ENCODE measurements at places on chromosomes 2 and 18.

DNA sequence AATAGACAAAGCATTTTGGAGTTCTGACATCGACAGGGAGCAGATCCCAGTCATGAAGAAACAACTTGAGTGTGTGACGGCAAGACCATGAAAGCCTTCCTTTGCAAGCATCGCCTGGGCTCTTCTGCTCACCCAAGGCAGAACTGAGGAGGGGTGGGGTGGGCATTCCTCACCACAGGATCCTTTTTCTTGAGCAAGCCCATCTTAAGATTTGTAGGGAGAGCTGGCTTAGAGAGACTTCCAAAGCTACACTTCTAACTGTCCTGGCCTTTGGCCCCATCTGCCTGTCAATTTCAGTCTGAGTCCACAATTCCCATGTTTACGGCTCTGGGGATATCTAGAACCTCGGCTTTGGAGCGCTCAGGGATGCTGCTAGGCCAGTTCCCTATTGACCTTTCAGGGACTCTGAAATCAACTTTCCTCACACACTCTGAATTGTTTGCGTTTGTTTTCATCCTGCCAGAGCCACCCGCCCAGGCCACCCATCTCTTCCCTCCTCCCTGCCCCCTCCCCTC is 3.7 kb downstream of the KLHL14 start:
- DNase-seq, result no peak

DNA sequence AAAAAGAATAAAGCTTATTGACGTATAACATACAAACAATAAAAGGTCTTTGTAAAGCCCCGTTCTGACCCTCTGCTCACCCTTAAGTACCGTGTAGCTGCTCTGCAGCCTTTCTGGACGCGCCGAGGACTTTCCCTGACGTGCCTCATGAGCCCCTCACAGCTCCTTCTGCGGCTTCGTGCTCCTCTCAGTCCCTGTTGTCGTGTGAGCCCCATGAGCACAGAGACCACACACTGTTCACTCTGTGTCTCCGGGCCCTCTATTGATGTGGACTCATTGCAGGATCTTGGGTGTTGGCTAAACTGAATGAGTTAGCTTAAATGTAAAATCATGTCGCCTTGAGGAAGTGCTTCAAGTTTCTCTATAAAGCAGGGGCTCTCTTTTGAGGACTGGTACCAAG is 43.6 kb upstream of the INHBB start:
- DNase-seq, result no peak

DNA sequence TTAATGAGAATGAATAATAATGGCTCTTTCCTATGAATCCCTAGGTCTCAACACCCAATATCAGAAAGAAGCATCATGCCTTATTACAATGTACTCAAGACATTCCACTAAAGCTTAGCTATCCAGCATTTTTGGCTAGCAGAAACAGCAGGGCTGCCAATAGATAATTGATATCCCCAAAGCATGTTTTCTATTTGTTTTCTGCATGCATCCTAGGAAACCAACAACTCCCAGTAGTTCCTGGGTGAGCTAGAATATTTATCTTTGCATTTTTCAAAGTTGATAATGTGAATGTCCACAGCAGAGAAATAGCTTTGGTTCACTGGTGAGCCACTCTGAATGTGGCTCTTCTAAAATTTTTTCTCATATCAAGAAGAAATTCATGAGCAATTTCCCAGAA is 5.8 kb upstream of the ANTXR1 start:
- DNase-seq, result no peak

DNA sequence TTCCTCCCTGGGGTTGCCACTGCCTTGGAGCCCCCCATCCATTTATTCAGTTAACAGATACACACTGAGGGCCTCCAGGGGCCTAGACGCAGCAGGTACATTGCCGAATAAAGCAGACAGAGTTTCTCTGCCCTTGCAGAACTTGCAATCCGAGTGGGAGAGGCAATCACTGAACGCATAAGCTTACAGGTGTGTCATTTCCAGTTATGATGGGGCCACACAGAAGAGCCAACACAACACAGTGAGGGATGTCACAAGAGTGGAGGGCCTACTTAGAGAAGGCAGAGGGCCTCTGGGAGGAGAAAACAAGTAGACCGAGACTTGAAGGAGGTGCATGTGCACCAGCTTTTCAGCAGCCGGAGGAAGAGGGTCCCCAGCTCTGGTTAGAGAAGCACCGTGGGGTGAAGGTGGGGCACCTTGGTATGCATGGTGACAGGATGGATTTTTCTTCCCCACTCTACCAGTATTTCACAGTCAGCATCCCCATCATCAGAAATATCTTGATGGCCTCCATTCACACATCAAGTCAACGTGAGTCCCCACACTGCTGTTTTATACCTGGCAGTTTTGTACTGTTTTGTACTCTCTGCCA is 150.9 kb downstream of the SMAD7 start:
- DNase-seq, result no peak

GRCh38 chr18:23229472-23229871 is 94.2 kb downstream of the CABLES1 start:
- no peak for DNase-seq

DNA sequence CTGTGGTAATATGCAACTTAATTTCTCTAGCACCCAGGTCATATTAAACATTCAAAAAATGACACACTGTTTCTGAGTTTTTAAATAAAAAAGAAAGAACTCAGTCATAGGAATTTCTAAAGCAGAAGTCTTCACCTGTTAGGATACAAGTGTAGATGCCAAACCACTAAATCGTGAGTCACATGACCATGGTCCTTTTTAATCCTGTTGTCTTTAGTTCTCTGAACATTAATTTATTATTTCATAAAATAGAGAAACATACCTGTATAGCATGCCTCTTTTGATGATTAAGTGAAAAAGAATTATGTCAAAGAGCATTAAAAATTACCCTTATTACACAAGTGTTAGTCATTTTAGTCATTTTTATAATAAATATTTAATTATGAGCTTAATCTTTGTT is 398.8 kb downstream of the CCDC85A start:
- no peak for DNase-seq

DNA sequence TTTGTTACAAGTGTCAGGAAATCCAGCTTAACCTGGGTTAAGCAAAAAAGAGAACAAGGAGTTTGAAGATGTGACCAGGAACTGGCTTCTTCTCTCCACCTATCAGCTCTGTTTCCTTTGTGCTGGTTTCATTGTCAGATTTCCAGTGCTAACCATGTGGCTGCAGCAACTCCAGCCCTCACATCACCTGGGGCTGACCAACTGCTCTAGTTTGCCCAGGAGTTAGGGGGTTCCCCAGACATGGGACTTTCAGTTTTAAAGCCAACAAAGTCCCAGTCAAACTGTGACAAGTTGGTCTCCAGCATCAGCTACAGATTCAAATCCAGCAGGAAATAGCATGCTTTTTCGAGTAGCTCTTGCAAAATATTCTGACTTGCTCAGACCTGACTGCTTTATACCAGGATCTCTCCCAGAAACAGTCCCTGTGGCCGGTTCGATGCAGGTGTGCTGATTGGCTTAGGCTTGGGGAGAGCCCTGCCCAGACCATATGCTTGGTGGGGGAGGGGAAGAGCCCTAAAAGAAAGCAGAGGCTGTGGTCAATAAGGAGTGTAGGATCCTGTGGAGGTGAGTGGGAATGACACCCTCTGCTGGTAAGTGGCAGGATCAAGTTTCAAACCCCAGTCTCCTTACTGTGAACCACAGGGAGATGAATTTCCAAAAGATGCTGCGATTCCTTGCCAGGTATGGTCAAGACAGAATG is 49.5 kb downstream of the KCNE4 start:
- DNase-seq, result no peak

DNA sequence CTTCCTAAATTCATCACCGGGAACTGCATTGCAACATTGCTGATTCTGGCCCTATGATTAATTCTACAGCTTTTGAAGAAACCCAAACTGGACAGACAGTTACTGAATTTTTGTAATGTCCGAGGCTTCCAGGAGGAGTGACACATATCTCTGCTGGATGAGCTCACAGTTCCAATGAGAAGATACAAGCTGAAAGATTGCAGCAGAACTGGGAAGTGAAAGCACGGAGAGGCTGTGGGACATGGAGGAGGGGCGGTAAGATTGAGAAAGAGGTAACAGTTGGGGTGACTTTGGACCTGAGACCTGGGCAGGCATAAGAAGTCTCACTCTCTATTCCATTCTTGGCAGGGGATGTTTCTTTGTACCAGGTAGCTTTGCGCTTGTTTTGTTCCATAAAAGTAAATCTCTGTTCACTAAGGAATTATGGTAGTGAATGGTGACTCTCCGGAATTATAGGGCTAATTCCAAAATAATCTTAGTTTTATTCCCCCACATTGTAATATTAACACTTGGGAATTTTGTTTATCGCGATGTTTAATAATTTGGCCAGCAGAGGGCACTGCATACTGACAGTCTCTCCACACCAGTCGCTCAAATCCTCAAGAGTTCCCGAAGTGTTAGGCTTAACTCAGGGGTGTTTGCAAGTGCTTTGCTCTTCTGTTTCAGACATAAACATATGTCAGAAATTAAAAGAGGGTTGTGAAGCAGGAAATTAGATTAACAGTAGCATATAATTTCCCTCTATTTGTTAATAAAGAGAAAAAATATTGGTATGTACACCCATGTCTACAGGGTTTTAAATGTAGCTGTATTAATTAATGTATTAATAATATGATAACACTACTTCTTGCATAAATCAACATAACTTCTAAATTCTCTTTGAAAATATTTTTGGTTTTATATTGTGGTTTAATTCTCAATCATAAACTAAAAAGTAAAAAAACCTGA is 201.4 kb downstream of the SOCS6 start:
- peak; percentile 50 for DNase-seq

DNA sequence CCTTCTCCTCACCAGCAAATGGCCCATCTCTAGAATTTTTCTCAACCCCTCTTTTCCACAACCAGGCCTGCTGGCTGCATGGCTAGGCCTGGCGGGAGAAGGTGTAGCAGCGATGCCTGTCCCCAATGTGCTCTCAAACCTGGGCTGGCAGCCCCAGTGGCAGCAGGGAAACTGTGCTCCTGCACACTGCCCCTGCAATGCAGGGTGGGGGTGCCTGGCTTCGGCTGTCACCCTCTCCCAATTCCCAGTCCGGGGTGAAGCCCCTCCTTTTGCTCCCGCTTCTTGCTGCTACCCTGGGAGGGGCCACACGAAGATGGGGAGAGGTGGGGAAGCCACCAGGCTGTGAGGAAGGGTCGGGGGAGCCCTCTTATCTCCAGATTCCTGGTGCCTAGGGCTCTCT is 36.1 kb upstream of the OTOF start:
- DNase-seq, result no peak

DNA sequence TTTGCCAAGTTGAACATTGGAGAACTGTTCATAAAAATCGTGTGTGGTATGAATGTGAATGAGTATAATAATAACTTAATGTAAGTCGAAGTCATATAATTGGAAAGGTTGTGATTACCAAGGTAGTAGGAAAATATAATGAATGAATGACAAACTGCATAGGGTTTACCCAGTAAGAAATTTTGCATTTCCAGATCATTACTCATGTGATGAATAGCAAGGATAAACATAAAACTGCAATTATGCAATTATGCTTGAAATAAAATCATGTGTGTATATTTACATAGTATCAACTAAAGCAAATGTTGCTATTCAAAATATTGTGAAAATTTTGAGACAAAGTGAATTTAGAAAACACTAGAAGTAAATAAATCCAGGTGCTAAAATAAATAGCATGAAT is 1108.7 kb upstream of the TMEFF2 start:
- no peak for DNase-seq

DNA sequence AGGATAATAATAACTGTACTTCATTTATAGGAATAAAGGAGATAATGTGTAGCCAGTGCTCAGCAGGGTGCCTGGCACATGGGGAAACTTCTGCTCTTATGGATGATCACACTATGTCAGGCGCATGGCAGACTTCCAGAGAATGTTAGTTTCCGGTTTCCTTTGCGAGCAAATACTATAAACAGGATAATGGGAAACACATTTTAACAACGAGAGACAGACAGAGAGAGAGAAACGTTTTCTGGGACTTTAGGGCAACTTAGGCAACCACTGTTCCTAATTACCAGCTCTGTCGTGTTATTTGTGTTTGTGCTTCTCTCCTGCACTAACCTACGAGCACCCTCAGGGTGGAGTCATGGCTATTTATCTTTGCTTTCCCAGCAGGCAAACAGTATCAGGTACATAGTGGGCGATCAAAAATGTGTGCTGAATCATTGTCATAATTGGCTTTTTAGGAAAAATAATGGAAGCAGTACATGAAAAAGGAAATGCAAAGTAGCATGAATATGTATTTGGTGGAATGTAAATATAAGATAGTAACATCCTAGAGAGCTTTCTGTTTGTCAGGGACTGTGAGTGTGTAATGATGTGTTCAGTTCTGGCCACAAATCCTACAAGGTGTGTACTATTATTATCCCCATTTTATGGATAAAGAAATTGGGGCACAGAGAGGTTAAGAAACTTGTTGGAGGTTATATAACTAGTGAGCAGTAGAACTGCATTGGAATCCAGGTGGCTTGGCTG is 36.8 kb upstream of the IGFBP2 start:
- no peak for DNase-seq

DNA sequence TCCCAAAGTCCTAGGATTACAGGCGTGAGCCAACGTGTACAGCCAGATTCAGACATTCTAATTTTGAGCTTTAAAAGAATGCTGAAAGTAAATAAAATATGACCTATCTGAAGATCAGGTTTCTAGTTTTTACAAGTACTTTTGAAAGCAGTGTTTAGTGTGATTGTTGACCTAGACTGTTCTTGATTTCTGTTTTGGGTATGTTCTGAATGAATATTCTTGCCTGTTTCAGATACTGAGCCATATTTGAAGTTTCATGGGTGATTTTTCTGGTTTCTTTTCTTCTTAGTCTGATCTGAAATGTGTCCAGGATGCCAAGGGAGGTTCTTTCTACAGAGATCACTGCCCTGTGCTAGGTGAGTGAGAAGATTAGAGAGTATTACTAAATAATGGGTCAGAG is 37.2 kb downstream of the MIB1 start:
- no peak for DNase-seq

DNA sequence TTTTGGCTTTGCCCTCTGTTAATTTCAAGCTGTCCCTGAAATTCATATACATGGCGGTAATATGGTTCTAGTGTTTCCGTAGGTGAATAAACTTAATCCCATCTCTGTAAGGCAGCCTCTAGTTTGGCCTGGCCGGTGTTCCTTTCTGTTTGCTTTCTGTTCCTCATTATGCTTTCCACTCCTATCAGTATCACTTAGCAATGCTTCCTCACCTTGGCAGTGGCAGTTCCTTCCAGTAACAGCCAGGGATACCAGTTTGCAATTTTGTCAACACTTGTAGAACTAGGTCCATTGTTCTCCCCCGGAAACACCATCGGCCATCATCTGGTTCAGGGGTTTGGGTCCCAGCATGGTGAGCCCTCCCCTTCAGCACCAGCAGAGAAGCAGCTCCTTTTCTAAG is 18.2 kb upstream of the TNP1 start:
- no peak for DNase-seq

- no peak for DNase-seq
Measured at GRCh38 chr2:140355511-140356090, 1575.4 kb upstream of the NXPH2 start.

DNA sequence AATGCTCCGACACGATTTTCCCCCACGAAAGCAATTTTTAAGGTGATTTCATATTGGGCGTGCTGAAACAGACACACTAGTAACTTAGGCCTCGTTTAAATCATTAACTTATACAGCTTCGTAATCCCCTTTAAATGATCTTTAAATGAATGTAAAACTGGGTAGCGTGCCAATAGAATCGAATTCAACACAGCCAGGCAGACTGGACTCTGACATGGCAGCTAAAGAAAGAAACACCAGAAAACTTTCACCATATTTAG is 2.4 kb upstream of the ID2 start:
- no peak for DNase-seq
